ENCODE measurements at places on chromosomes 3 and 15.

DNA sequence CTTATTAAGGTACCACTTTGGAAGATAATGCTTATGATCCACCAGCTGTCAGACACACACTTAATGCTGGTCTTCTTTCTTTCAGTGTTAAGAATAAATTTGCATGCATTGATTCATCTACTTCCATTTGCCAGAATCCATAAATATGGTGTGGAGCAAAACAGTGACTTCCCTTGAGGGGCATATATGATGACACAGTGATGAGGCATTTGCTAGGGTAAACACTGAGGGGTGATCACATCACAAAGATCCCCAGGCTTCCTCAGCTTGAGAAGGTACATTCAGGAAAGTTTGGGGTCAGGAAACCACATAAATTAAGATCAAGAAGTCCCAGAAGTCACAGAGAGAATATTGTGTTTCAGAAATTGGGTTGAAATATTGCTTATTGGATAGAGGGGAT, 9.9 kb upstream of the ZBED2 start:
- DNase-seq, result no peak

DNA sequence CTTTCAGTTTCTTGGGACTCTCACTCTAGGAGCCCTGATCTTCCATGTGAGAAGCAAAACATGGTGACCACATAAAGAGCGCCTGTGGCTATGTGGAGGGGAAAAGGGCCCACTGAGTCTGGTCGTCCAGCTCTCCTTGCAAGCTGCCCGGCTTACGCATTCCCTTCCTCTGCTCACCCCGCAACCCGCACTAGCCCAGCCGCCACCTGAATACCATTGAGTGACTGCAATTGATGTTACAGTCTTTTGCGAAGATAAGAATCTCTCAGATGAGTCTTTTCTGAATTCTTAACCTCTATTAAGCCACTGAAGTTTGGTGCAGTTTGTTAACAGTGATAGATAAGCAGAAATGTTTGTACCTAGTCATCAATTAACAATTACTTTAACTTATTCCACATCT, 589.0 kb upstream of the DPPA4 start:
- DNase-seq, result no peak

- DNase-seq, result no peak
These were observed 21.2 kb downstream of the RAD51 start for GRCh38 chr15:40716165-40716564.

GRCh38 chr3:157585386-157585785, 82.2 kb upstream of the VEPH1 start:
- DNase-seq, result no peak

- DNase-seq, result no peak
These were observed 46.0 kb upstream of the SLC7A14 start for GRCh38 chr3:170631755-170632488.

- no peak for DNase-seq
These were observed 71.2 kb downstream of the OTOL1 start for GRCh38 chr3:161567577-161568361.

GRCh38 chr15:48177383-48177765, 721 bp downstream of the MYEF2 start:
- no peak for DNase-seq

DNA sequence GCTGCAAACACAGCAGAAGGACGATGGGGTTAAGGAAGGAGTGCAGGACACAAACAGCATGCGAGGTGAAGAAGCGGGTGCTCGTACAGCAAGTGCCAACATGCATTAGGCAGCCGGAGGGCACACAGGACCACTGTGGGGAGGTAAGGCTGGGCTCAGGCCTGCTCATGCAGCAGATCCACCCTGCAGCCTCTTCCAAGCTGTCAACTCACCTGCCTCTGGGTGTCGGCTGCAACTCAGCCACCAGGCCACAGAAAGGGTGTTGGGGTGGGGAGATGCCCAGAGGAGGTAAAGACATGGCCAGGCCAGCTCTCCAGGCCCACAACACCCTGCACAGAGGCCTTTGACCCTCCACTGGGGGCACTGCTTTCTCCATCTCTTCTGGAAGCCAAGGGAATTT, 44.2 kb downstream of the TGM4 start:
- DNase-seq, result no peak

DNA sequence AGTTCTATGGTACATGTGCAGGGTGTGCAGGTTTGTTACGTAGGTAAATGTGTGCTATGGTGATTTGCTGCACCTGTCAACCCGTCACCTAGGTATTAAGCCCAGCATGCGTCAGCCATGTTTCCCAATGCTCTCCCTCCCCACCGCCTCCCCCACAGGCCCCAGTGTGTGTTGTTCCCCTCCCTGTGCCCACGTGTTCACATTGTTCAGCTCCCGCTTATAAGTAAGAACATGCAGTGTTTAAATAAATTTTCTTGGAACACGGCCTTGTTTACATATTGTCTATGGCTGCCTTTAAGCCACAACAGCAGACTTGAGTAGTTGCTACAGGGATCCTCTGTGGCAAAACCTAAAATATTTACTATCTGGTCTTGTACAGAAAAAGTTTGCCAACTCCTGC, 41.3 kb upstream of the CORO2B start:
- no peak for DNase-seq

- no peak for DNase-seq
These were observed 59.0 kb downstream of the ANXA2 start for GRCh38 chr15:60338810-60339209.

GRCh38 chr3:22979581-22979980, 223.5 kb upstream of the UBE2E2 start:
- no peak for DNase-seq

GRCh38 chr15:99704444-99704838, 28.8 kb downstream of the LYSMD4 start:
- DNase-seq, result no peak

- DNase-seq, result no peak
These were observed 615 bp downstream of the DHX30 start for GRCh38 chr3:47803480-47804025.

DNA sequence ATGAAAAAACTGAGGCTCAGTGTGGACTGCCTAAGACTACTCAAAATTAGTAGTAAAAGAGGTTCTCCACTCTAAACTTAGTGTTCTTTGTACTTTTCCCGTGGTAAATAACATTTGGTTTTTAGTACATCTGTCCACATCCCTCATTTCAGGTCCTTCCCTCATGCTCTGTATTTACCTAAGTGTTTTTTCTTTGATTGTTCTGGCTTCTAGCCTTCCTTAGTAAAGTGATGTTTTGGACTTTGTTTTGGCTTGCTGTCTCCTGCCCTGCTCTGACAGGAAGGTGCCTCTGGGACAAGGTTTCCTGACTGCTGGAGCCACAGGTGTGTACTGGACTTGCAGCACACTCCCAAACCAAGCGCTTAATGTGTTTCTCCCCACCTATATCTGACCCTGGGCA, 29.9 kb upstream of the ALDH1A2 start:
- DNase-seq, result no peak

DNA sequence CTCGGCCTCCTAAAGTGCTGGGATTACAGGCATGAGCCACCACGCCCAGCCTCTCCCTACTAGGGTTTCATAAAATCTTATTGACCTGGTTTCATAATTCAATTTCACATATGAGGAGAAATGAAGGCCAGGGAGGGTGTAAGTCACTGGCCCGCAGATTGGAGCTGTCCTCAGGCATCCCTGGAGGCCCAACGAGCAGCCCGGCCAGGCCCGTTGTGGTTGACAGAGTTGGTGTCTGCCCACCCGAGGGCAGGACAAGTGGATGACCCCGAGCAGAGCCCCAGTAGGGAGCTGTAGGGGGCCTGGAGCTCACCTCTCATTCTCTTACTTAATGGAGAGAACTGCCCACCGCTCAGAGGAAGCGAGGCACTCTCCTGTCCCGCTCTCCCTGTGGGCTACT, 78.9 kb downstream of the CPN2 start:
- DNase-seq, result peak; percentile 29

DNA sequence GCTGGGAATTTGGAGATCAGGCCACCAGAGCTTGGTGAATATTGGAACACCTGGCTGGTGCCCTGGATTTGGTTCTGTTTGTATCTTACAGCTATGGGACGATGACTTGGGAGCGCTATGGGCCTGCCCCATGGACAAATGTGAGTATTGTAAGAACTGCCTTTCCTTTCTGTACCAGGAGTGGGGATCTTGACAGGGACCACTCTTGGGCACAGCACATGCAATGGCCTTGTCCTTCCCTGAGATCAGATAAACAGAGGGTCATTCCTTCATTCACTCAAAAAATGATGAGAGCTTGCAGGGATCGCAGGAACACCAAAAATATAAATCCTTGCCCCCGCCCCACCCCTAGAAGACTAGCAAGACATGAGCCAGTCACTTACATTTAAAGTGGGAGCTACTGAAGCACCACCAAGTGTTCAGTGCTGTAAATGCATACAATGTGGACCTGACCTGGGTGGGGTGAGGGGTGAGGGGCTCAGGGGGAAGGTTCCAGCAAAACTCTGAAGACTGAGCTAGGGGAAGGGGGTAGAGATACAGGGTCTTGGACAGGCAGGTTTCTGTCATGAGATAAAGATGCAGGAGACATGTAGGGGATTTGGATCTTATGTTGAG, 2.7 kb upstream of the CRELD1 start:
- DNase-seq, result no peak

DNA sequence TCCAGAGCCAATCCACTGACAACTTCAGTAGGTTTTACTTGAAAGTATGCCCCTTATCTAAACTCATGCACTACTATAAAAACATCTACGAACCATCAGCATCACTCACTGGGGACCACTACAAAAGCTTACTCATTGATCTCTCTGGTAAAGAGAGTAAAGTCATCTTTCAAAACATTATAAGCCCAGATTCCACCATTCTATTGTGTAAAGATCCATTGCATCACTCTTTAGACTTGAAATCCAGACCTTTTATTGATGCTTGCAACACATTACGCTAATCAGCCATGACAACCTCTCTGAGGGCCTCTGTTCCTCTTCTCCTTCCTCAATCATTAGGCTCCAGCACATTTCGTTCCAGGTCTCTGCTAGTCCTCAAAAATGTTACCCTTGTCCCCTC, 248.9 kb upstream of the WNT5A start:
- no peak for DNase-seq

DNA sequence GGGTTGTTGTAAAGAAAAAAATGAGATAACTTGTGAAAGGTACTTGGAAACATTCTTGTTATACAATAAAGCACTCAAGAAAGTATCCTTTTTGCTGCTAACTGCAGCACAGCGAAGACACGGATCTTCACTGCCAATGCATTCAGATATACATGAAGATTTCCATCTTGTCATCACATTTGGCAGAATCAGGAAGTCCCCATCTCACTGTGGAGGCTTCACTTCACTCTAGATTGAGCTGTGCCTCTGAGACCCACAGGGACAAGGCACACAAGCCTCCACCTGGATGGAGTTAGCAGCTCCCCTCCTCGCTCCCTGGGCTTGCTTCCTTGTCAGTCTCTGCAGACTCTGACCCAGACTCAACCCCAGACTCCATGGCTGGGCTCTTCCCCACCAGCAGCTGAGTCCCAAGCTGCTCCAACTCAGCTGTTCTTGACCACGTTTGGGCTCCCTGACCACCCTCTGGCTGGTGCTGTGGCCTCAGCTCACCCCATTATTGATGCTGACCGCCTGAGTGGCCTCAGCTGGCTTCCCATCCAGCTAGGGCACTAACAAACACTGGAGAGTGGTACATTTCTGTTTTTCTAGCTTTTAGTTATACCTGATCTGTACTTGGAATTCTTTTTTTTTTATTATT, 45.4 kb upstream of the SMAD3 start:
- DNase-seq, result no peak

- no peak for DNase-seq
These were observed 50.4 kb downstream of the DNAH1 start for GRCh38 chr3:52366527-52366926.

- DNase-seq, result no peak
These were observed 360.8 kb downstream of the CHST2 start for GRCh38 chr3:143480344-143480743.

GRCh38 chr15:39419651-39420050, 161.2 kb upstream of the THBS1 start:
- DNase-seq, result no peak

DNA sequence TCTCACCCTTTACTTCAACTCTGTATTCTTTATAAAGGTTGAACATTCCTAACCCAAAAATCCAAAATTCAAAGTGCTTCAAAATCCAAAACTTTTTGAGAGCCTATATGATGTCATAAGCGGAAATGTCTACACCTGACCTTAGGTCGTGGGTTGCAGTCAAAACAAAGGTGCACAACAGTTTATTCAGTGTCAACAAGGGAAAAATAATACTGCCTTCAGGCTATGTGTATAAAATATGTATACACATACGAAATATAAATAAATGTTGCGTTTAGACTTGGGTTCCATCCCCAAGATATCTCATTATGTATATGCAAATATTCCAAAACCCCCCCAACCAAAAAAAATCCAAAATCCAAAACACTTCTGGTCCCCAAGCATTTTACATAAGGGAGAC, 90.9 kb downstream of the STAG1 start:
- DNase-seq, result no peak

GRCh38 chr15:78811124-78811824, at the start of gene ADAMTS7:
Gene ADAMTS7, minus strand, starts transcription at chr15:78811464. Its CDS starts 244 bp downstream, at chr15:78811220.
- DNase-seq, result peak; percentile 86

Data from left hindlimb (tissue), 1 donor.